Ecto neural progenitor cell (in vitro differentiated cells): ENCODE measurements at places on chromosomes 7 and 10.

DNA sequence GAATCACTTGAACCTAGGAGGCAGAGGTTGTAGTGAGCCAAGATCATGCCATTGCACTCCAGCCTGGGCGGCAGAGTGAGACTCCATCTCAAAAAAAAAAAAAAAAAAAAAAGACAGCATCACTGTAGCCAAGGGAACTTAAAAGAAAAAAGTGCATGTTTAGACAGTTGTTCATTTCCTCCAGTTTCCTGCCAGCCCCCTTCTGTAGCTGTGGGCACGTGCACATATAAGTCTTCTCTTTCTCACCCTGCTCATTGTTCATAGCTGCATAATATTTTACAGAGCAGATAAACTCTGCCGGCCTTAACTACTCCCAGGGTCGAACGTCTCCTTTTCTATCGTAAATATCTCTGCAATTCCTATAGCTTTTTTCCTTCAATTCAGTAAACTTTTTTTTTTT, 132.6 kb downstream of the LHPP start:
- DNase-seq = no peak

GRCh38 chr7:148255333-148255732, 335.2 kb upstream of the C7orf33 start:
- no peak for DNase-seq

DNA sequence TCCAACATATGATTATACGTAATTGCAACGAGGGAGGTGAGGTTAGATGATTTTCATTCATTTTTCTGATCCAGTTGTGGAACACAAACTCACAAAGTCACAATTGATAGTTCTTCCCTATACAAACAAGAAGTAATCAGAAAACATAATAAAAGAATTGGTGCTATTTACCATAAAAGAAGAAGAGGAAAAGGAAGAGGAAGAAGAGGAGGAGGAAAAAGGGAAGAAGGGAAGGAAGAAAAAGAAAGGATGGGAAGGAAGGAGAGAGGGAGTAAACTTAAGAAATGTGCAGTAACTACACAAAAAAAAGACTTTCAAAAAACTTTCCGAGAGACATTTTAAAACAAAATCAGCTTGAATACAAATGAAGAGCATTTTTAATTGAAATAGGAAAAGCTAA, 65.0 kb downstream of the CCDC71L start:
- DNase-seq = no peak

DNA sequence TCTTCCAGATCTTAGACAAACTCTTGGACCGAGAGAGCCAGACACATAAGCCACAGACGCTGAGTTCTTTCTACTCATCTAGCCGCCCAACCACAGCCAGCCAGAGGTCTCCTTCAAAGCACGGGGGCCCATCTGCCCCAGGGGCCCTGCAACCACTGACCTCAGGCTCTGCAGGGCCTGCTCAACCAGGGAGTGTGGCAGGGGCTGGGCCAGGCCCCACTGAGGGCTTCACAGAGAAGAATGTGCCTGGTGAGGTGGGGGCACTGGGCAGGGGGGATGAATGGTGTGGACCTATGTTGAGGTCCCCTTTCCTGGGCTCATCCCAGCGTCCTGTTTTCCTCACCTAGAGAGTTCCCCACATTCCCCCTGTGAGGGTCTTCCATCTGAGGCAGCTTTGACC, 11.4 kb downstream of the ZSWIM8 start:
- DNase-seq = no peak

GRCh38 chr7:63925262-63925625, 73.4 kb upstream of the ZNF722 start:
- no peak for DNase-seq
